ENCODE measurements at places on chromosomes 12 and 14. TPM values are rescaled to one million over a fixed set of nuclear protein-coding genes. Genes with fewer than 3 reads are reported as not detected.

DNA sequence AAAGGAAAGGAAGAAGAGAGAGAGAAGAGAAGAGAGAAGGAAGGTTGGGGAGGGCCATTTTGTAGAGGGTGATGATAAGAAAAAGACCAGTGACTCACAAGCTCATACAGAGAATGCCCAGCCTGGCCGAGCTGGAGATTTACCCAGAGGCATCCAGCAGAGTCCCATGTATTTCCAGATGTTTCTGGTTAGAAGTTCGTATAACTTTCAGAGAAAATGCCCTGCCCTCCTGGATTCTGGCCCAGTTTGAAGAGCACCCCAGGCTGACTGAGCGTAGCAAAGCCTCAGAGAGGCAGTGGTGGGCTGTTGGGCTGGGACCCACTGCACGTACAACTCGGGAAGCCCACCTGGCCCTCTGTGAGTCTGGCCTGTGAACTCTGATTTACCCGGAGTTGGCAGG, 221.8 kb downstream of the SLC41A2 start:
- H3K27me3 ChIP-seq: no peaks in the 10 kb centered on the region
- no peaks in the 10 kb centered on the region for H3K36me3 ChIP-seq
- no peak overlapping the region for H3K27ac ChIP-seq
- no peak for DNase-seq

DNA sequence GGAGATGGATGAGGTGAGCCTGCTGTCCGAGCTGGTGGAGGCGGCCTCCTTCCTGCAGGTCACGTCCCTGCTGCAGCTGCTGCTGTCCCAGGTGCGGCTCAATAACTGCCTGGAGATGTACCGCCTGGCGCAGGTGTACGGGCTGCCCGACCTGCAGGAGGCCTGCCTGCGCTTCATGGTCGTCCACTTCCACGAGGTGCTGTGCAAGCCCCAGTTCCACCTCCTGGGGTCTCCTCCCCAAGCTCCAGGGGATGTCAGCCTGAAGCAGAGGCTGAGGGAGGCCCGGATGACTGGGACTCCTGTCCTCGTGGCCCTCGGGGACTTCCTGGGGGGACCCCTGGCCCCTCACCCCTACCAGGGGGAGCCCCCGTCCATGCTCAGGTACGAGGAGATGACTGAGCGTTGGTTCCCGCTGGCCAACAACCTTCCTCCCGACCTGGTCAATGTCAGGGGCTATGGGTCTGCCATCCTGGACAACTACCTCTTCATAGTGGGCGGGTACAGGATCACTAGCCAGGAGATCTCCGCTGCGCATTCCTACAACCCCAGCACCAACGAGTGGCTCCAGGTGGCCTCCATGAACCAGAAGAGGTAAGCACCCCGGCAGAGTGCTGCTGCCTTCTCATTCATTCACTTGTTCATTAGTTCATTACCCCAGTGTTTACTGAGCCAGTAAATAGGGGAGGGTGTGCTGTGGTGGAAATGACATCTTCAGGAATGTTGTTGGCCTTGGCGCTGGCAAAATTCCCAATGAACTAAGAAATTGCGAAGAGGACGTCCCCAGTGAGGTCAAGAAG, 774 bp upstream of the MANSC4 start:
- no peaks in the 10 kb centered on the region for H3K36me3 ChIP-seq
- no peaks in the 10 kb centered on the region for H3K27me3 ChIP-seq
- H3K27ac ChIP-seq: peak overlapping the region; percentile 84
- no peak for DNase-seq
- H3K4me1 ChIP-seq: peaks cover 13% of the 10 kb centered on the region
- H3K4me3 ChIP-seq: peak overlapping the region; percentile 70

TMX1 gene
- 32.7 TPM for total RNA-seq

LRRC10 gene
- not detected for total RNA-seq

GRCh38 chr12:117874842-117875434, 93.9 kb downstream of the KSR2 start:
- no peak overlapping the region for H3K27ac ChIP-seq
- peaks cover 4% of the 10 kb centered on the region for H3K27me3 ChIP-seq
- no peaks in the 10 kb centered on the region for H3K4me1 ChIP-seq

- no peaks in the 10 kb centered on the region for H3K36me3 ChIP-seq
- no peaks in the 10 kb centered on the region for H3K27me3 ChIP-seq
- H3K4me3 ChIP-seq: no peak overlapping the region
- H3K27ac ChIP-seq: no peak overlapping the region
- H3K4me1 ChIP-seq: no peaks in the 10 kb centered on the region
Measured at GRCh38 chr12:93287149-93287548, 90.6 kb upstream of the NUDT4 start.

SLC38A4 gene
- 0.85 TPM for total RNA-seq

- H3K4me1 ChIP-seq: peaks cover 10% of the 10 kb centered on the region
- H3K4me3 ChIP-seq: no peak overlapping the region
- H3K36me3 ChIP-seq: no peaks in the 10 kb centered on the region
- DNase-seq: no peak
- peaks cover 11% of the 10 kb centered on the region for H3K27me3 ChIP-seq
Measured at GRCh38 chr14:69547701-69548348, 26.8 kb downstream of the CCDC177 start.

GRCh38 chr14:67464377-67464776, 24.1 kb downstream of the TMEM229B start:
- no peaks in the 10 kb centered on the region for H3K36me3 ChIP-seq
- no peak for DNase-seq
- no peaks in the 10 kb centered on the region for H3K27me3 ChIP-seq
- no peak overlapping the region for H3K4me3 ChIP-seq

GRCh38 chr14:38419579-38419978, 163.7 kb upstream of the CLEC14A start:
- H3K27ac ChIP-seq: no peak overlapping the region
- DNase-seq: no peak
- H3K4me1 ChIP-seq: no peaks in the 10 kb centered on the region

SRGAP1 gene
- total RNA-seq: 15.6 TPM

AMDHD1 gene
- total RNA-seq: 1.3 TPM

DNA sequence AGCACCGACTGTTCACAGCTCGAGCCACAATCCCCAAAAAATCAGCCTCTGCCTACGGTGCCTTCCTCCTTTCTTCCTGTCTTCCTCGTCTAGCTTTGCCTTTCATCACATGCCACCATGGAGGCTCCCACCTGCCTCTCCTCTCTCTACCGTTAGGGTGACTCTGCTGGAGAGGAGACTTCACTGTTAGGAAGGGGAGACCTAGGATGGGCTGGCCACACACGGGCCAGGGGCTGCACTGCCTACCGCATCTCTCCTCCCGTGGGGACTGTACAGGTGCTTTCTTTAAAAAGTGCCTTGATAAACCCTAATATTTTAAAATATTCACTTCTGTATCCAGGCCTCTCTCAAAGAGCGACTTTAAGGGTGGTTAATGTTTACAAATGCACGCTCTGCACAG, 1104.7 kb downstream of the BCL11B start:
- DNase-seq: no peak
- H3K36me3 ChIP-seq: no peaks in the 10 kb centered on the region
- H3K4me3 ChIP-seq: no peak overlapping the region
- peaks cover 31% of the 10 kb centered on the region for H3K27me3 ChIP-seq
- no peak overlapping the region for H3K27ac ChIP-seq

KLRC1 gene
- total RNA-seq: 1.3 TPM

PZP gene
- total RNA-seq: 1.4 TPM

DNA sequence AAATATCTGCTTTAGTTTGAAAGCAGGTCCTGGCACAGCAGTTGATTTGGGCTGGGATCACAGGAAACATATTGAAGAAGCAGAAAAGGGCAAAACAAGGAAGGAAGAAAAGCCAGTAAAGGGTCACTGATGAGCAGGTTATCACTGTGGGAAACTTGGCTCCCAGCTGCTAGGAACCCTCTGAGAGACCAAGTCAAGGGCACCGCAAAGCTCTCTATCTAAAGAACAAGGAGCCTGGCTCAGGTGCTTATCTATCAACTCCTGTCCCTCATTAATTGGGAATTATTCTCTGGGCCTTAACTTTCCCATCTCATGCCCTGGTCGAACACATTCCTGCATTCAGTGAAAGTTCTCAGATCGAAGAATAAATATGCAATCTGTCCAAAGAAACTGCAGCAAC, 450.9 kb upstream of the RPL10L start:
- DNase-seq: no peak
- no peaks in the 10 kb centered on the region for H3K27me3 ChIP-seq
- no peak overlapping the region for H3K27ac ChIP-seq
- H3K4me3 ChIP-seq: no peak overlapping the region
- H3K36me3 ChIP-seq: no peaks in the 10 kb centered on the region
- no peaks in the 10 kb centered on the region for H3K4me1 ChIP-seq

GLS2 gene
- total RNA-seq: 3.0 TPM

- no peak overlapping the region for H3K4me3 ChIP-seq
- no peak overlapping the region for H3K27ac ChIP-seq
- H3K36me3 ChIP-seq: no peaks in the 10 kb centered on the region
- H3K4me1 ChIP-seq: no peaks in the 10 kb centered on the region
- DNase-seq: no peak
Measured at GRCh38 chr14:18656627-18657026, 55.7 kb downstream of the OR11H12 start.

GRCh38 chr12:117444781-117445180, 83.4 kb upstream of the NOS1 start:
- no peaks in the 10 kb centered on the region for H3K27me3 ChIP-seq
- H3K4me1 ChIP-seq: no peaks in the 10 kb centered on the region
- H3K4me3 ChIP-seq: no peak overlapping the region
- no peaks in the 10 kb centered on the region for H3K36me3 ChIP-seq

DNA sequence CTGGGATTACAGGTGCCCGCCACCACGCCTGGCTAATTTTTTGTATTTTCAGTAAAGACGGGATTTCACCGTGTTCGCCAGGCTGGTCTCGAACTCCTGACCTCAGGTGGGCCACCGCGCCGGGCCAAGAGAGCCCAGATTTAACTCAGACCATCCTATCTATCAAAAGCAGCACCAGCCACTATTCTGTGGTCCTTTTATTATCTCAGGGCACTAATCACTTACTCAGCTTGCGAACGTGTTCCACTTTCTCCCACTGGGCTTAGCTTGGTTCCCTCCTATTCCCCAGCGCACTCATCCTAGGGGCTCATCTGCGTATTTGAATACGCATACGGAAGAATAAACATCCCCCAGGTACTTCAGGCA, 16.2 kb upstream of the AACS start:
- H3K27me3 ChIP-seq: no peaks in the 10 kb centered on the region
- DNase-seq: no peak
- peak overlapping the region; percentile 44 for H3K4me3 ChIP-seq
- H3K4me1 ChIP-seq: peaks cover 6% of the 10 kb centered on the region

THAP2 gene
- total RNA-seq: 5.9 TPM

GRCh38 chr14:21066882-21067502, 3.1 kb upstream of the ARHGEF40 start:
- no peak overlapping the region for H3K4me3 ChIP-seq
- H3K27me3 ChIP-seq: peaks cover 32% of the 10 kb centered on the region
- peaks cover 15% of the 10 kb centered on the region for H3K4me1 ChIP-seq
- DNase-seq: no peak

CCNK gene
- 45.4 TPM for total RNA-seq

SSPN gene
- 18.6 TPM for total RNA-seq

CMKLR1 gene
- 31.2 TPM for total RNA-seq

DNA sequence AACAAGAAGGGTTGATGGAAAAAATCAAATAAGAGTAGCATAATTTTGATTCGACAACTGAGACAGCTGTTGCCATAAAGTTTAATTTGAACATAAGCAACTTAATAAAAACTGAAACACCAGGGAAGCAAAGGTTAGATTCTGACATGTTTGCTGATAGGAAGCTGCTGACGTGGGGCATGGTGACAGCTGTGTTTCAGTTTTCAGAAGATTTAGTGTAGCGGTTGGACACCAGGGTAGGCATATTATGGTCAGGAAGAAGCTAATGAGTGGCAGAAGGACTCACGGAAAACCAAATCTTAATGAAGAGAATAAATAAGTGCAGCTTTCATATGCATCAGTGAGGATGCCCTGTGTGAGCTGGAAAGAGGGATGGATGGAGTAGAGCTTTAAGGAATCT, 336.7 kb upstream of the RPL10L start:
- no peaks in the 10 kb centered on the region for H3K36me3 ChIP-seq
- no peak for DNase-seq
- no peak overlapping the region for H3K27ac ChIP-seq
- no peak overlapping the region for H3K4me3 ChIP-seq
- H3K4me1 ChIP-seq: no peaks in the 10 kb centered on the region

ACOT6 gene
- total RNA-seq: not detected

GOLGA3 gene
- total RNA-seq: 81.0 TPM

- no peaks in the 10 kb centered on the region for H3K27me3 ChIP-seq
- peak overlapping the region; percentile 85 for H3K27ac ChIP-seq
- peak; percentile 90 for DNase-seq
- no peaks in the 10 kb centered on the region for H3K36me3 ChIP-seq
Measured at GRCh38 chr14:35331605-35332516, 39.7 kb downstream of the PSMA6 start.

C12orf54 gene
- not detected for total RNA-seq

- no peak for DNase-seq
- no peak overlapping the region for H3K27ac ChIP-seq
- peaks cover 9% of the 10 kb centered on the region for H3K36me3 ChIP-seq
- peaks cover 76% of the 10 kb centered on the region for H3K4me1 ChIP-seq
- no peak overlapping the region for H3K4me3 ChIP-seq
Measured at GRCh38 chr12:132503618-132504204, 13.8 kb downstream of the FBRSL1 start.

DNA sequence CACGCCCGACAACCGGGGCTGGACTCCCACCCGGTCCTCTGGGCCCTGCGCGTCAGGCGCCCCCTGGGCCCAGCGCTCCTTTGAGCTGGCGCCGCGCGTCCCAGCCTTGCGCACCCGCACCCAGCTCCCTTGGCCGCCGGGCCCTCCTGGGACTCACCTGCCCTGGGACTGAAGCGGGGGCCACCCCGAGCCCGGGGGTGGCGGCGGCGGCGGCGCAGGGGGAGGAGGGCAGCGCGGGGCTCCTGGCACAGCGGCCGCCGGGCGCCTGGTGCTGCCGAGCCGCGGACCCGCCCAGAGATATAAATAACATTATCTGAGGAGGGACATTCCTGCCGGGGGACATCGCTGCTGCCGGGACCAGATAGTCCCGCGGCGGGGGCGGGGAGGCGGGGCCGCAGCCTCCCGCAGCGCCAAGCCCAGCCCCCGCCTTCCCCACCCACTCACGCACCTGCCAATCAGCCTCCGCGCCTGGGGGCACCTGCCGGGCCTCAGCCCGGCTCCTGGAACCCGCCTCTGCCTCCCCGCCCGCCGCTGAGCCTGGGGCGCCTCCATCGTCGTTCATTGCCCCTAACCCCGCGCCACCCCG, at the start of gene SPTB:
Gene SPTB (minus strand): TSS at position 273 of the 586 bp plus-strand sequence. CDS start 56,813 bp downstream, outside the sequence.
- peak within 1 kb of the TSS; percentile 43 for H3K4me3 ChIP-seq
- H3K36me3 ChIP-seq: no peaks in the 10 kb centered on the region
- peak; percentile 8 for DNase-seq
- H3K27ac ChIP-seq: no peak within 1 kb of the TSS

DNA sequence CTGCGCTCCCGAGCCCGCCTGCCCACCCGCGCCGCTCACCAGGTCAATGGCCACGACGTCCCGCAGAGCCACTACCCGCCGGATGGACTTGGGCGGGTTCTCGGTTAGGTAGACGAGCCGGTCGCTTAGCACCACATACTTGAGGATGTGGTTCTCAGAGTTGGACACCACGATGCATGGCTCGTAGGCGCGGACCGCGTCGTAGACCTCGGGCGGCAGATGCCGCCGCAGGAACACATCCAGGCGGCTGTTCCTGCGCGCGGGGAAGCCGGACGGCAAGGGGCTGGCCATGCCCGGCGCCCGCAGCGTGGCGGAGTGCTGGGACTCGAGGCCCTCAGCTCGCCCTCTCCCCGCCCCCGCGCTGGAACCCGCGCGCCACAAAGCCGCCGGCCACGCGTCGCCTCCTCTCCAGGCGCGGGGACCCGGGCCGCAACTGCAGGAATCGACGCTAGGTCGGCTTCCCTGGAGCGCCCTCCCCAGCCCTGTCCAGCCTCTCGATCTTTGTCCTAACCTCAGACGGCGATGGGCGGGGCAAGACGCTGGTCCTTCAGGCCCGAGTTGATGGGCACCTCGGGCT, at the start of gene C12orf56:
Gene C12orf56 (minus strand): TSS at position 484 of the 577 bp plus-strand sequence. CDS start 193 bp downstream, at position 291.
- peaks cover 34% of the 10 kb centered on the region for H3K27me3 ChIP-seq
- no peaks in the 10 kb centered on the region for H3K36me3 ChIP-seq
- H3K4me1 ChIP-seq: peaks cover 8% of the 10 kb centered on the region
- no peak within 1 kb of the TSS for H3K27ac ChIP-seq
- H3K4me3 ChIP-seq: peak within 1 kb of the TSS; percentile 33
- DNase-seq: no peak

Data from left lung (tissue), 14 donors.